ENCODE measurements at places on chromosomes 2 and 18. TPM values are rescaled to one million over a fixed set of nuclear protein-coding genes. Genes with fewer than 3 reads are reported as not detected.

Gene SPATA3
- not detected for total RNA-seq

Gene APCDD1
- 5.6 TPM for total RNA-seq

Gene MRPL30
- total RNA-seq: 37.0 TPM

GRCh38 chr18:59402432-59403090 lies 43.5 kb upstream of the LMAN1 start:
- peak; percentile 61 for DNase-seq

GRCh38 chr2:12506846-12507245 lies 209.9 kb upstream of the TRIB2 start:
- DNase-seq: no peak

DNA sequence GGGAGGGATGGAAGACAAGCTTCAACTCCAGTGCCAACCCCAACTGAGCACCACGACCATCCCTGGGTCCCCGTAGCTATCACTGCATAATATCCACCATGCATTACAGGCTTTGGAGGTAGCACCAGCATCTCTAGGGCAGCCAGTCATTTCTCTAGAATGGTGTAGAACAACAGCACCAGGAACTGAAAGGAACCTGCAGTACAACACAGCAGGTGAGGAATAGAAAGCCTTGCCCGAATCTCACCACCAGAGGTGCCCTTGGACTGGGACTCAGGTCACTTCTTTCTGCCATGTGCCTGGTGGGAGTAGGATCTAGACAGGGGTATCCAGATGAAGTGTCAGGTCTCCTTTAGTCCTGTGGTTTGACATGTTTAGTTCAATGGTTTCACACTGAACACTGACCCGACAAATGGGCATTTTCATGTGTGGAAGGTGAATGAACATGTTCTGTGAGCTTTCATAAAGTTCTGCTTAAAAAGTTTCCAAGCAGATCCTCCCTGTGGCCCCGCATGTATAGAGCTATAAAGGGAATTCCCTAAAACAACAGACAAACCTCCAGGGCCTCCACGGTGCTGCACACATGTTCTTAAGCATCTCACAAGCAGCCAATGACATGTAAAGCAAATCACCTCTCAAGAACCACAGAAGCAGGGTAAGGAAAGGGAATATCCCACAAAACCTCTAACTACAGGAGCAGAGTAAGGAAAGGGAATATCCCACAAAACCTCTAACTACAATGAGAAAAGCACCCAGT lies 208.3 kb downstream of the AFF3 start:
- no peak for DNase-seq

DNA sequence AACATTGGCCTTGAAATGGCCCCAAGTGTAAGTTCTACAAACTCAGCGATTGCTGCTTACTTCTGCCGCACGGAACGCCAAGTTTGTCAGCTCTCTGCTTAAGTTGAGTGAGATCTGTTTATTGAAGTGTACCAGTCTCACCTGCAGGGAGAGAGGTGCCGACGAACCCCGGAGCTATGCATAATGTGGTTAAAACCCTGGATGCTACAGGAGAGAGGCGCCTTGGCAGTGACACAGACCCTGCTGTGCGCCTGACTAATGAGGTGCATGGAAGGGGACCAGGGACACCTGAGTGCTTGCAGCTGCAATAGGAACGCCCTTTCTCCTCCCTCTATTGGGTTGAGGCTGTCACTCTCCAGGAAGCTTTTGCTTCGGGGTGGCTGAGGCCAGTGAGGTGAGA lies 979 bp downstream of the SLC9A2 start:
- no peak for DNase-seq

DNA sequence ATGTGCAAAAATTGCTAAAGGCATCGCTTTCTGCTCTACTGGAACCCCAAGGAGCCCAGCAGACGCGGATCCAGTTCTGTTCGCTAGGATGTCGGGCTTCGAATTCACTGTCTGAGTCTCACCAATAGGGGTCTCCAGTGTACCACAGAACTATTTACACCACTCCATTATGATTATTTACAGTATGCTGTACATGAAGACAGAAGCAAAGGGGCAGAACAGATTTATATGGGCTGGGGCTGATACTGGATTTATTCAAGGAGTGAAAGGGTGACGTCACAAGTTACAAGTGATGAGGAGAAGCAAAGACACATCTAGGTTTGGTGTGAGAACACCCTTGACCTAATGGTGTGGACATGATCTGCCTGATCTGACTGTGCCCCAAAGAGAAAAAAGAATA lies 185.3 kb upstream of the ATP5MC3 start:
- peak; percentile 28 for DNase-seq

GRCh38 chr2:21633466-21633865 lies 509.7 kb downstream of the TDRD15 start:
- DNase-seq: no peak

- no peak for DNase-seq
Measured at GRCh38 chr2:8453904-8454302, 228.0 kb upstream of the ID2 start.

DNA sequence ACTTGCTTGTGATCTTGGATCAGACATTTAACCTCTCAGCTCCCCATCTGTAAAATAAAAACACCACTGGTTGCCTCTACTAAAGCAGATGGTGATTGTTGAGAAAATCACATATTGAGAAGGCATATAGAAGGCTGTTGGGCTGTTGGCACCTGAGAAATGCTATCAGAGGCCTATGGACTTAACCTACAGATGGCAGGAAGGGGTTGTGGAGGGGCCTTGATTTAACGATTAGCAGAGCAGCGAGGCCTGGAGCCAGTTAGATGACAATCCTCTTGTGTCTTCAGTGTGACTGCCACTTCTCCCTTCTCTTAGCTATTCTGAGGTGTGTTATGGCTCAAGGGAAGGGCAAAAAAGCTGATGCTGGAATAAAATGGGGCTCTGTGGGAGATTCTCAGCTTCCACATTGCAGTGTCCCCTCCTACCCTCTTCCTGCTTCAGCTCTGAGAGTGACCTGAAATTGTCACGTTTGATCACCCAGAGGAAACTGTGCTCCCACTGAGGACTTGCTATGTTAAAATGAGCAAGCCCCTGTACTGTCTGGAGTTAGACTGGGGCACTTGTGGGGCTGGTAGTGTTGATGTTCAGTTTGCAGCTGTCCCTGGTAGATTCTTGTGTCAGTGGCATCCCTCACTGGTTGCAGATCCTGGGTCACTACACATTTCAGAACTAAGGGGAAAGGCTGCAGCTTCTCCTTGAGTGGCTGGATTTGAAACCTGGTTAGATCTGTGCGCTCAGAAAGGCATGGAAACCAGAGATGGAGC lies 31.5 kb downstream of the CXCR4 start:
- DNase-seq: no peak

GRCh38 chr2:81549646-81550045 lies 1245.1 kb upstream of the LRRTM1 start:
- DNase-seq: no peak

DNA sequence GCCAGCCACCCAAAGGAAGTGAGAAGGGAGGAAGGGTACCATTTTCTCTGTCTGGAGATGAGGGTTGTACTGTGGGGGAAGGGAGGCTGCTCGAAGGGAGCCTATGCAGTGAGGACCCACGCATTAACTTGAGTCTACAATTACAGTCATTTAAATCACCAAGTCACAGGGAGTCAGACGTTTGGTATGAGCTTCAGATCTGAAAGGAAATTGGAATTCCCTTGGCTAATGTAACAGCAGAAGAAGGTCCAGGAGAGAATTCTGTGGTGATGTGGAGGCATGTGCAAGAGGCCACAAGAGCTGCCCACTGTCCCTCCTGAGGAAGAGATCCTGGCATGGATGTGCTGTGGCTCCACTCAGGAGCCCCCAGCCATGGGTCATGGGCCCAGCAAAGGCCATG lies 22.5 kb downstream of the DAPL1 start:
- DNase-seq: no peak

- DNase-seq: no peak
Measured at GRCh38 chr2:28394331-28394877, 1.7 kb downstream of the FOSL2 start.

DNA sequence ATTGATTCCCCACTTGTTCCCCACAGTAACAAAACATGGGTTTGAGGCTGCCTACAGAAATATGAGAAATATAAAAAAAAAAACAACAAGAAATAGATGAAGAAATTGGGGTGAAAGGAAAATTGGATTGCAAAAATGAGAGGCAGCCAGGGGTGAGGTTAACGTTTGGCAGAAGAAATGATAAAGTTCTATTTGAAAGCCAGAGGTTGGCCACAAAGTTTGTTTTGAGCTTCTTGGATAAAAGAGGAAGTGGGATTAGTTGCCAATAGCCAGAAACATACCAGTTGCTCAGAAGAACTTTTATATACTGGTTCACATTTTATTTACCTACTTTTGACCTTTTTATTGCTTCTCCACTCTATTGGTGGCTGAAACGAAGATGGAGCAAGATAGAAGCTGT lies 67.5 kb downstream of the FASTKD2 start:
- no peak for DNase-seq

DNA sequence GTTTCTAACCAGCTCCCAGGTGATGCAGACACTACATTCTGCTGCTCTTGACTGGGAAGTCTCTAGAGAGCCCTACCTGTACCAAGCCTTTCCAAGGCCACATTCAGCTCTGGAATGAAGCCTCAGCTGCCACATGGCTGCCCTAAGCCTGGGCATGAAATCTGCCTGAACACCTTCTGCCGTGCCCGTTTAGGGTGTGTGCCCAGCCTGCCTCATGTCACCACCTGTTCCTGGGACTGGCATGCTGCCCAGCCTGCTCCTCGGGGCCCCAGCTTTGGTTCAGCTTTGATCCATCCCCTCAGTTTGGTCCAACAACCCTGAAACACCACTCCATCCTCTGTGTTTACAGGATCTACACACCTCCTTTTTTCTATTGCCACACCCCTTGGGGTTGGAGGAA lies 210.9 kb downstream of the L3MBTL4 start:
- DNase-seq: peak; percentile 9
